Gastroesophageal sphincter (tissue), 4 donors: ENCODE measurements at places on chromosomes 4 and X.

GRCh38 chr4:169225058-169225751 is 45.6 kb downstream of the SH3RF1 start:
- ATAC-seq = no peak

GRCh38 chrX:53421772-53422085 is 725 bp downstream of the SMC1A start:
- ATAC-seq = no peak

DNA sequence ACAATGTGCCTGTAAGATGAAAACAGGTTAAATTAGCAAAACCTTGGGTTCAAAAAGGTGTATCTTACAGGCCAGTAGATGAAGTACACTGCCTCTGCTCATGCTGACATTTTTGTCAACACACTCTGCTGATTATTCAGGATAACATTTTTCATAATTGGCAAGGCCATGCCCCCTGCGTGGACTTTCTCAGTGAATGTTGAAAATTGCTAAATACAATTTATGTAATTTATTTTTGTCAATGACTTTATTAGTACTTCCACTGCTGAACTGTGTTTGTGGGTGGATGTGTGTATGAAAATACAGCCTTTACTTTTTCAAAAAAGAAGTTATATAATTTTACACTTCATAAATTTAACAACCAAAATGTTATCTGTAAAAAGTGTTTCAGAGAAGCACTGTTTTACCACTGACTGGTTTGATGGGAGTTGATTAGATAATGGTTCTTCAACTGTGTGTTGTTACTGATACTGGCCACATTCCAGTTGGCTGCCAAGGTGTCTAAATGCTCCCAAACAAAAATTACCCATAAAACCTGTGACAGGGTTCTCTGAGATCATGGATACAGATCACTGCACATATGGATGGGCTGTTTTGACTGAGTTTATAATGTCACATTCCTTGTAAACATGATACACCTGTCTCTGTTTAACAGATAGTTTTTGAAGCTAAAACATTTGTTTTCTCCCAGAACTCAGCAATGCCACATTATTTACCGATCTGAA is 151.9 kb upstream of the SLC7A11 start:
- ATAC-seq = no peak

- no peak for ATAC-seq
Observed at GRCh38 chr4:168825975-168826374, 184.1 kb downstream of the CBR4 start.

- no peak for ATAC-seq
Observed at GRCh38 chr4:123767806-123768205, 371.2 kb downstream of the SPRY1 start.
